ENCODE measurements at places on chromosomes 2 and 18.

DNA sequence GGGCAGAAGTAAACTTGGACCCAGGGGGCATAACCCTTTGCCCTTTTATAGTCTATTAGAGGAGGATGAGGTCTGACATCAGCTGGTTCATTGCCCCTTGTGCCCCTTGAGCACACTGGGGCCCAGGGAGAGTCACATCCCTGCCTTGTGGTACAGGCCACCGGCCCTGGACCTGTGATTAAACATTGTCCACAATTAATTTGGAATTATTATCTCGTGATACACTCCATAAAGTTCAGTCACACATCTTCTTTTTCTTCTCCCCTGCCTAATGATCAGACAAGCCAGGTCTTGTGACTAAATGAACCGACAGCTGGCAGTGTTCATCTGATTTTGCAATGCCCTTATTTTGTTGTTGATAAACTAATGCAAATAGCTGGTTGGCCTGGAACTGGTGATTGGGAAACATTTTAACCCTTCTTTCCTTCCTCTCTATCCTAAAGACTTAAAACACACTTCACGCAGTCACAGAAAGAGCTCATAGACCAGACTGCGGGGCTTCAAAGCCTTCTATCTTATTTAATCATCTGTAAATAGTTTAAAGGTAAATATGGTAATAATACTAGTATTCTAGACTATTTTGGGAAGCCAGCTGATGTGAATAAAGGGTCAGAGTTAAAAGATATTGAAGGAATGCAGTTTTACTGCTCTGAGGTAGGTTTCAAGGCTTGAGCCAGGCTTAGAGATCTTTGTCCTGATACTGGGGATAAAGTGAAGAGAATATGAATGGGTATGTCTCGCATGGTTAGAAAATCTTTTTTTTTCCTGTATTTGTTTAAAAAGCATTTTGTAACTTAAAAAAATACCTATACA lies 13.4 kb downstream of the IL1R1 start:
- DNase-seq: peak; percentile 90

DNA sequence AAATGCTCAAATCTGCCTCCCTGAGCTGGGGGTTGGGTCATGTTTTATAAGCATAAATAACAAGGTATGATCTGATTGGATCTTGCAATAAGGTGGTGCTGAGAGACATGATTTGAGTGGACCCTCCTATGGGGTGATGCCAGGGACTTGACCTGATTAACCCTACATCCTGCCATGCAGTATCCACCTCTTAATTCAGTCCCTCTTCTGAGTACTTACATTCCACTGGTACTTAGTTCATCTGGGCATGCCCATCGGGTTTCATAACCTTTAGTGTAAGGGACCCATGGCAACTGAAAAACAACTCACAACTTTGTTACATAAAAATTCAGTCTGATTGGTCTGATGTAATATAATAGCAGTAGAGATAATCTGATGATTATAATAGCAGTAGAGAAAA lies 397.9 kb upstream of the HNMT start:
- DNase-seq: no peak

- peak; percentile 52 for DNase-seq
Observed at GRCh38 chr2:35428548-35428947, 927.0 kb upstream of the CRIM1 start.

GRCh38 chr2:209495855-209496585 lies 72.2 kb downstream of the MAP2 start:
- peak; percentile 13 for DNase-seq

GRCh38 chr18:25457126-25457525 lies 105.2 kb upstream of the ZNF521 start:
- no peak for DNase-seq
